ENCODE measurements at places on chromosomes 2 and 18.

- peak; percentile 93 for DNase-seq
Observed at GRCh38 chr2:98026927-98027522, 31.3 kb upstream of the TMEM131 start.

- no peak for DNase-seq
Observed at GRCh38 chr18:48935433-48935774, 15.4 kb downstream of the SMAD7 start.

- DNase-seq, result no peak
Observed at GRCh38 chr2:152542995-152543481, 174.2 kb downstream of the PRPF40A start.

GRCh38 chr18:48479531-48479930, 59.3 kb upstream of the CTIF start:
- no peak for DNase-seq

- no peak for DNase-seq
Observed at GRCh38 chr2:15278296-15278695, 282.8 kb downstream of the NBAS start.

- DNase-seq, result no peak
Observed at GRCh38 chr2:9140645-9141044, 66.0 kb upstream of the ASAP2 start.

GRCh38 chr2:15205562-15205961, 355.6 kb downstream of the NBAS start:
- DNase-seq, result no peak

GRCh38 chr2:238383743-238384380, 42.9 kb upstream of the ASB1 start:
- DNase-seq, result no peak

- DNase-seq, result no peak
Observed at GRCh38 chr2:82591718-82592117, 1867.4 kb downstream of the SUCLG1 start.

All from SIG-M5 (cell line).